Ovary (tissue), 10 donors: ENCODE measurements at places on chromosomes 12 and 14.

GRCh38 chr12:104677441-104678089 lies 220.8 kb downstream of the CHST11 start:
- DNase-seq: no peak

DNA sequence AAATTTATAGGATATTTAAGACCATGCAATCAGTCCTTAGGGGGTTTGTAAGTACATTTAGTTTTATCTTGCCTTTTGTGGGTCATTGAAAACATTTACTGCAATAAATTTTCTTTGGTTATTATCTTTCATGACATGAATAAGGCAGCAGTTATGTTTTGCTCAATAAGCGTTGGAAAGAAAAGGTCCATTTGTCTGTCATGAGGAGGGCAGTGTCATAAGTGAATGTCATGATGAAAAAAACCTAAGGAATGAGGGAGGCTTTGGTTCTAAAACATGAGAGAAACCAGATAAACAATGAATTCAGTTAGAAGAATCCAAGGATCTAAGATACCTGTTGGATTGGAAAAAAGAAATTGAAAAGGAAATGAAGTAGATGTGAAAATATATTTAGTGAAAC lies 209.4 kb downstream of the NAV3 start:
- no peak for DNase-seq

GRCh38 chr12:40313928-40314327 lies 89.1 kb downstream of the LRRK2 start:
- DNase-seq: no peak

DNA sequence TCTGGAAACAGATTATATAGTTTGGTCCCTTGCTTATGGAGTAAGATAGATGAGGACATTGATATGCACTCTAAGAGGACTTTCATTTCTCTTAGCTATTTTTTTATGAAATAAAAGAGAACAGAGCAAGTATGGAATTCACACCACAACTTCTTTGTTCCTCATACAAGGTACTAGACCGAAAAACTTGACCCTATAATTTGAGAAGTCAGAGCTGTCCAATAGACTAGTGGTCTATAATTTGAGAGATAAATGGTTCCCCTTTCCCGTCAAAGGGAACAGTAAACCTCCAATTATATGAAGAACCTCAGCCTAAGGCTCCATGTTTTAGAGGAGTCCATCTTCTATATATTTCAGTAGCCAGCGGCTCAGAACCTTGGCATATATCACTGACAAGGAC lies 58.5 kb upstream of the HIF1A start:
- DNase-seq: no peak

GRCh38 chr12:49577589-49578315 lies 9.8 kb upstream of the MCRS1 start:
- DNase-seq: no peak

DNA sequence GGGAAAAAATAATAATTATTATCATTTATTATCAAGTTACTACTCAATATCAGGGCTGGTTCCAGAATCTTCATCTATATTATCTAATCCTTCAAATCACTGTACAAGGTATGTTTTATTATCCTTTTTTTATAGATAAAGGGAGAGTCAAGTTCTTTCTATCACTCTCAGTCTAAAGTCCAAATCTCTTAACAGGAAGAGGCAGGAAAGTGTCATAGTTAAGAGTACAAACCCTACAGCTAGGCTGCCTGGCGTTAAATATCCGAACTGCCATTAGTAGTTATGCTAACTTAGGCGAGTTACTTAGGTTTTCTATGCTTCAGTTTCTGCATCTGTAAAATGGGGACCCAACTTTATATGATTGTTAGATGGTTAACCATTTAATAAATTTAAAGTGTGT lies 99.4 kb upstream of the CCDC91 start:
- no peak for DNase-seq

- no peak for DNase-seq
Observed at GRCh38 chr12:120662879-120663278, 22.5 kb downstream of the CABP1 start.

DNA sequence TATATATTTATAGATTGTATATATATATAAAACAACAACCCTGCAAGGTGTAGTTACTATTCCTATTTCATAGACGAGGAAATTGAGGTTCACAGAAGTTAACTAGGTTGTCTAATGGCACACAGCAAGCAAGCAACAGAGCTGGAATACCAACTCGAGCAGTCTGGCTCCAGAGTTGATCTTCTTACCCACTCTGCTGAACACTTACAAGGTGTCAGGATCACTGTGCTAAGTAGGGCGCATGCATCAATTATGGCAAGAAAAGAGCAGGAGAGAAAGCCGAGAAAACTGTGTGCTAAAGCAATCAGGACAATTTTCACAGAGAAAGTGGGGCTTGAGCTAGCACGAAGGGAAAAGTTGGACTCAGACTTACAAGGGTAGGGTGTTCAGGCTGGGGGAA lies 15.9 kb upstream of the ARMH4 start:
- DNase-seq: no peak

- no peak for DNase-seq
Observed at GRCh38 chr14:39043352-39043943, 59.6 kb downstream of the SEC23A start.

DNA sequence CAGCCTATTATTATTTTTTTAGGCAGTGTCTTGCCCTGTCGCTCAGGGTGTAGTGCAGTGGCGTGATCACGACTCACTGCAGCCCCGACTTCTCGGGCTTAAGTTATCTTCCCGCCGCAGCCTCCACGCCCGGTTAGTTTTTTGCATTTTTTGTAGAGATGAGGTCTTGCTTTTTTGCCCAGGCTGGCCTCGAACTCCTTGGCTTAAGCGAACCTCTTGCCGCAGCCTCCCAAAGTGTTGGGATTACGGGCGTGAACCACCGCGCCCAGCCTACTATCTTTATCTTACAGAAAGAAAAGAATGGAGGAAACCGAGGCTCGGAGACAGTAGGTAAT lies 507 bp upstream of the PTPN11 start:
- DNase-seq: no peak

DNA sequence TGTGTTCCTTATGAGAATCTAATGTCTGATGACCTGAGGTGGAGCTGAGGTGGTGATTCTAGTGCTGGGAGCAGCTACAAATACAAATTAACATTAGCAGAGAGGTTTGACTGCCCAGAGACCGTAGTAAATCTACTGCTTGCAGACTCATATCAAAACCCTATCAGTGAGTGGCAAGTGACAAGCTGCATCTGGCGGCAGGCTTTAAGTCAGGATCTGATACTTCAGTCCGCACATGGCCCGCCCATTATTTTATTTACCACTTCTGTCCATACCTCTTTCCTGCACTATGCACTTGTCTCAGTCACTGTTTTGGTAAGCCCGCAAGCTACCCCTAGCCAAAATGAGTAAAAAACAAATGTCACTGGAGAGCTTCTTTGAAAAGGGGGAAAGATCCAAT lies 11.4 kb downstream of the CEP128 start:
- no peak for DNase-seq

DNA sequence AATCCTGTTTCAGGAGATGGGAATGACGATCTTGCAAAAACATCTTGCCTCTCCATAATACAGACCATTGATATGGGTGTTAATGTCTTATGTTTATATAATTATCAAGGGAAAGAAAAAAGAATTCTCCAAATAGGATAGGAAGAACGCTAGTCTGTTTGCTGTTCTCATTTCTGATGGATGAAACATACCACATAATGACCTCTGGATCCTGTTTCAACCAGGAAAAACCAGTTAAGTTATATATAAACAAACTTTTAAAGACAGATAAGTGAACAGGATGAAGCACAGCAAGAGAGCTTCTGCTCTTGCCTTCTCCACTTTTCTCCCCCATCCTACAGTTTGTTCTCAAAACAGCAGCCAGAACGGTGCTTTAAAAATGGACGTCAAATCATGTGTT lies 27.8 kb downstream of the COQ6 start:
- DNase-seq: no peak

GRCh38 chr14:104121142-104121541 lies 17.2 kb upstream of the KIF26A start:
- DNase-seq: no peak

DNA sequence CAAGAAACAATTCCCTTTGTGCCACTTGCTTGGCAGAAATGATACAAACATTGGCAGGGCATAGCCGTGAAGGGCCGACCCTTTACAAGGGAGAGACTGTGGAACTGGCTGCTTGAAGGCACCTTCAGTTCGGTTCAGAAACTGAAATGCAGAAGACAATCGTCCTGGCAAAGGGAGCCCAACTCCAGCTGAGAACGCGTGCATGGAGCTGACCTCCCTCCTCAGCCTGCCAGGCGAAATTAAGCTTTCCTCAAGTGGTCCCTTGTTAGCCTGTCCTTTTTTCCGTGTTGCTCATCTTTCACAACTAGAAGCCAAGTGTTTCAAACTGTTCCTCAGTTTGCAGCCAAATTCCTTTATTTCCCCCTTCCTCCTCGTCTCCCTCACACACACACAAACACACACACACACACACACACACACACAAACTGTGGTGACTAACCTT lies 8.1 kb downstream of the LGR5 start:
- DNase-seq: no peak

- DNase-seq: no peak
Observed at GRCh38 chr12:96061323-96061722, 25.9 kb upstream of the LTA4H start.

GRCh38 chr12:96590970-96591369 lies 101.6 kb downstream of the CFAP54 start:
- no peak for DNase-seq

DNA sequence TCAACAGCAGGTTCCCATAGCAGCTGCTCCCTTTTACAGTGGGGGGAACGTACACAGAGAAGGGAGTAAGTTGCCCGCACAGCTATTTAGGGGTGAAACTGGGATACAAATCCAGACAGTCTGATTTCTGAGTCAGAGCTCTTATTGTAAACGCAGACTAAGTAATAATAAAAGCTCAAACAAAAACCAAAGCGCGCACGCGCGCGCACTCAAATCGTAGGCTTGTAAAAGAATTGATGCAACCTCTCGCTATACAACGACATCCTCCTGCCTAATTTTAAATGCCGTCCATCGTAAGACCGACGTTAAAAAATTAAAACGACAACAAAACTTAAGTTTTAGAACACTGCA lies 747 bp upstream of the DACT1 start:
- peak; percentile 31 for DNase-seq

DNA sequence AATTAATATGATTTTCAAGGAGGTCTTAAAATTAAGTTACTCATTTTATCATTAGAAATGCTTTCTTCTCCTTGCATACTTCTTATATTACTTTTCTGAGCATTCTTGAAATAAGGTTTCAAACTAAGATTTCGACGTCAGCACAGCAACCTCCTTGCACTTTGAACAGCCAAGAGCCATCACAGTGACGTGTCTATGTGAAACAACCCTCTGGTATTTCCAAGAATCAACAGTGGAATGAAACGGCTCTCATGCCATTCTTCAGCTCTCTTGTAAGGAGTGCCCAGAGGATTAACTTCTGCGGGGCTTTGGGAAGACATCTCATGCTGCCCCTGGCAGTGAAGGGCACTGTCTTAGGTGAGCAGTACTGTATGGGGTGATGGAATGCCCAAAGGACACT lies 109.2 kb downstream of the EFCAB11 start:
- DNase-seq: no peak

DNA sequence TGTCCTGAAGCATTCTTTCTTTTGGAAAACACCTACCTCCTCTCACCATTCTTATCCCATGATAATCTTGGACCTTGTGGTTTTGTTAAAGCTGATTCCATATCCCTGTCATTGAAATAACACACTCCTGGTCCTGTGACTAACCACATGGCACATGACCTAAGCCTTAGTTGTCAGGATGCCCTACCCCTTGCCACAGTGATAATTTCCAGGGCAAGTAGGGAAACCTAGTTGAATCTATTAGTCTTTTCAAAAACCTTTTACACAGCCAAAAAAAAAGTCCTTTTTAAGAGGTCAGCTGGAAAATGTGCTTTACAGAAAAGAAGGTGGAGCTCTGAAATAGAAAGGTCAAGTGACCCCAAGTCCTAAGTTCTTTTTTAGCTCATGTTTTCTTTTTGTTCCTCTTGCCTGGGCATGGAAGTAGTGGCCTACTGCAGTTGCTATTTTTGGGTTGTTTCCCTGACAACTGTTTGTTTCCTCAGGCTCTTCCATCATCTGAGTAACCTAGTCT lies 608.4 kb downstream of the LRFN5 start:
- DNase-seq: no peak

- no peak for DNase-seq
Observed at GRCh38 chr14:22650960-22651521, 6.9 kb upstream of the OR6J1 start.

- DNase-seq: no peak
Observed at GRCh38 chr12:109517619-109518018, 40.2 kb downstream of the UBE3B start.

DNA sequence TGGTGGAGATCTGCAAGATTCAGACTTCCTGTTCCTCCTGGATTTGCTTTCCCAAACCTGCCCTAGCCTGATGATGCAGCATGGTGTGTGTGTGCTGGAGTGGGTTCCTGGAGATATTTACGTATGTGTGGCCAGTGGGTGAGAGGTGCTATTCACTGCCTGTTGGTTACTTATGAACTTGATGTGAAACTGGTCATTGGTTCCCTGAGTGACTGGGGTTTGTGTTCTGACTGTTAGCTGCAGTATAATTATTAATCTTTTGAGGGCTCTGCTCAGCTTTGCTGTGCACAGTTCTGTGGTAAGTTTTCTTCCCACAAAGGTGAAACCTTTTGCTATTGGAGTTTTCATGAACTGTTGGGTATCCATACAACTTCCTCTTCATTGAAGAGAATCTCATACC lies 541.8 kb upstream of the FBXO33 start:
- no peak for DNase-seq

- no peak for DNase-seq
Observed at GRCh38 chr14:31717294-31718085, 156.3 kb downstream of the NUBPL start.

- no peak for DNase-seq
Observed at GRCh38 chr14:69701857-69702256, 65.1 kb upstream of the SRSF5 start.
